D721Med (cell line): ENCODE measurements at places on chromosomes 1 and 21.

GRCh38 chr1:64514197-64514765 lies 44.4 kb downstream of the CACHD1 start:
- no peak for DNase-seq

- no peak for DNase-seq
These were observed 351.1 kb downstream of the CAMTA1 start for GRCh38 chr1:7136166-7136953.

DNA sequence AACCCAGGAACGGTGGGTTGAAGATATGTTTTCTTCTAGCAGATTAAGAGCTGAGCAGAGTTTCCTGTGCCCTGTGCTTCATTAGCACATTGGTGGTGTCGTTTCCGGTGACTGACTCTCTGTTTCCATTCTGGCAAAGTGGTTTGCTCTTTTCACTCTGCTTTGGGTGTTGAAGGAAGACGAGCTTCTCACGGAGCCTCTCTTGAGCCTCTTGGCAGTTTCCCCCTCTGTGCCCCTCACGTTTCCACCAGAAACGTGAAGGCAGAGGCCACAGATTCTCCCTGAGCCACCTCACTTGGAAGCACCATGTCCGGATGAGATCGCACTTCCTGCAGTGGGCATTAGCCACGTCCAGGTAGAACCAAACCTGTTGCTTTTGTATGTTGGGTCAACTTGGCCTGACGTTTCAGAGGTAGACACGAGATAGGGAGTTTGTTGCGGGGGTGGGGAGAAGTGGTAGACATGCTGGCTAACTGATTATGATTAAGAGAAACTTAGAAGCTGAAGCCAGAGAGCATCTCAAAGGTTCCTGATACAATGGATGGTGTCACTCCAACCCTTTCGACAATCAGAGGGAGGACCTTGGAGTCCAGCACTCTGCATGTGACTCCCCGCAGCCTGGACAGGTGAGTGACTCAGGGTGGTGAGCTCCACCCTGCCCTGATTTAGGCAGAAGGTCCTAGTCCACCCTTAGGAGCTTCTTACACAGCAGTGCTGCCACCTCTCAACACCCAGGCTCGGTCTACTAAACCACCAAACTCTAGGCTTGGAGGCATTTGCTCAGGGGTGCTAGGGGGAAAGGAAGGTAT lies at the start of gene LAX1:
TSS of gene LAX1 (plus strand) at position 155 of the 809 bp plus-strand sequence. CDS start at position 538, 383 bp downstream.
- no peak for DNase-seq

GRCh38 chr1:9809100-9809510 lies 14.7 kb downstream of the CLSTN1 start:
- DNase-seq = no peak

GRCh38 chr1:11784256-11784992 lies 21.3 kb downstream of the MTHFR start:
- DNase-seq = no peak

GRCh38 chr1:6059866-6060265 lies 14.2 kb downstream of the KCNAB2 start:
- no peak for DNase-seq

- no peak for DNase-seq
These were observed 3.0 kb downstream of the CNR2 start for GRCh38 chr1:23910144-23910543.

- no peak for DNase-seq
These were observed 34.8 kb downstream of the SLC35D1 start for GRCh38 chr1:67019121-67019520.
